ENCODE measurements at places on chromosomes 6 and 20. TPM values are rescaled to one million over a fixed set of nuclear protein-coding genes. Genes with fewer than 3 reads are reported as not detected.

The SLC22A23 gene
- 7.8 TPM for total RNA-seq

The ALDH5A1 gene
- total RNA-seq: 1.6 TPM

The ZFP64 gene
- 21.9 TPM for total RNA-seq

The VSX1 gene
- total RNA-seq: not detected

The SLC13A3 gene
- total RNA-seq: 4.2 TPM

The BFSP1 gene
- 3.5 TPM for total RNA-seq

The WFDC10B gene
- not detected for total RNA-seq

The CCR6 gene
- not detected for total RNA-seq

- no peak for DNase-seq
Observed at GRCh38 chr20:18808712-18809111, 4.9 kb upstream of the SCP2D1 start.

DNA sequence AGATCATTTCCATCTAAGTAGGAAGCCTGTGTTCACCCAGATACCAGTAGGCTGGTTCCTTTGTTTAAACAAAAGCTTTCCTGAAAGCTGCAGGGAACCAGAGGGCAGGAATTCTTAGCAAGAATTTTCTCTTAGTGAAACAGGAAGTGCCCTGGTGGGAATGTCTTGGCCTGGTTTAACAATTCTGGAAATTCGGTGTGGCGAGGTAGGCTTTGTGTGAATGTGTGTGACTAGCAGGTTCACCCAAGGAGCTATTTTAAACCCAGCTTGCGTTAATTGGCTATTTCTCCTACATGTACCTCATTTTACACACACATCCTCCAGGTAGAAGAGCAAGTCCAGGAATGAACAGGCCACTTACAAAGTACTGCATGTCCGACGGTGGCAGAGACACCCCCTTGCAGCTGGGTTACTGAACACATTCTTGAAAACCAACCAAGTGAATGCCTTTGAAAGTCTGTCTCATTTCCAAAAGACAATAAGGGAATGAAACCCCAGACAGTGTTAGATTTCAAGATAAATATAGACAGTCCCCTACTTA lies 64.6 kb downstream of the GFOD1 start:
- DNase-seq: no peak

DNA sequence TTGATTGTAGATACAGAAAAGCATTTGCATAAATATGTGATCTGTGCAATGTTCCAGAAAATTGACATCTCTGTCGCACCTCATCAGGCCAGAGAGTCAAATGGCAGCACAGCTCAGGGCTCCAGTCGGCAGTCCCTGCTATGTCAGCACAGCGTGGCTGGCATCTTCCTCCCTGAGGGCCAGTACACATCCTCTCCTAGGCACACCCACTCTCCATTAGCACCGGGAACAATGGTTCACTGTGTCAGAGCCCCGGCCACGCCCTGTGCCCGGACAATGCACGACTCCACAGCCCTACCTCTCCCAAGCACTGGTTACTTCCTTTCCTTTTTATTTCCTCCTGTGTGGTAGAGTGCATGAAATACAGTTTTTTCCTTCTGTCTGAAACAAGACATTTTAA lies 114.9 kb downstream of the FOXC1 start:
- no peak for DNase-seq

DNA sequence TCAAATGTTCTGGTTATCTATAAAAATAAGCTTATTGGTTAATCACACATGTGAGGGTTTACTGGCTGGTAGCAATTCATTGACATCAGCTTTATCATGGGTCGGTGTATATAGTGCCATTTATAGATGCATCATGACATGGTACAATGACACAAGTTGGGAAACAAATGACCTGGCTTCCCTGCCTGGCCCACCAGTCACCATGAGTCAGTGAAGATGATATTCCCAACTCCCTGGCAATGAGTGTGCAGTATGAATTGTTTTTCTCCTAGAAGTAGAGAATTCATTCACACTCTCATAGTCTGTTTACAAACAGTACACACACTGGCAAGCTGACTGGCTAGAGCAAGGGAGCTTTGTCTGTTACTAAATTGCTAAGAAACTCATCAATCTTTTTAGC lies 37.2 kb upstream of the CALHM6 start:
- DNase-seq: peak; percentile 37

- no peak for DNase-seq
Observed at GRCh38 chr6:169230946-169231789, 22.5 kb downstream of the THBS2 start.

GRCh38 chr6:15089569-15090144 lies 156.2 kb upstream of the JARID2 start:
- DNase-seq: no peak

DNA sequence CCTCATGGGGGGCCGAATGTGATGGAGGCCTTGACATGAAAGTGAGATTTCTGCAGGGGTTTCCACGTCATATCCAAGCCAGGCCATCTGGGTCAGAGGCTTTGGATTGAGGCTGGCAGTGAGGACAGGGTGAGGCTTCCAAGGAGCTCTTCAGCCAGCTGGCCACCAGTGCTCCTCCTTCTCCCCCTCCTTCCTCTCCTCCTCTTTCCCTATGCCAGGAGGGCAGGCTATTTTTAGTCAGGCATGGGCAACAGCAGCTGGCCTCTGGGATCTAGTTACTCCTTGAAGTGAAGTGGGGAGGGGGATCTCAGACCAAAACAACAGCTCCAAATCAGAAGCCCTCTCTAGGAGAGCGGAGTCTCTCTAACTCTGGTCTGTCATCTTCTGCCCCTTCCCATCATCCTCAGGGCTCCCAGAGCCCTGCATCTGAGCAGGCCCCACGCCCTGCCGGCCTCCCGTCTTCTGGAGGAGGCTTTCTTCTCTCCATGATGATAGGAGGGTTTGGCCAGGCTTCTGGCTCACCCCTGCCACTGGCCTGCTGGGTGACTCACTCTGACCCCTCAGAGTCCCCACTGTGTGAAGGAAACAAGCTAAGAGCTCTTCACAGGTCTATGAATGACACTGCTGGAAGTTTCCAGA lies 612 bp downstream of the TNNC2 start:
- peak; percentile 37 for DNase-seq

GRCh38 chr6:31309641-31310040 lies 37.7 kb upstream of the HLA-C start:
- no peak for DNase-seq

GRCh38 chr6:134593442-134593841 lies 275.5 kb upstream of the SGK1 start:
- no peak for DNase-seq

DNA sequence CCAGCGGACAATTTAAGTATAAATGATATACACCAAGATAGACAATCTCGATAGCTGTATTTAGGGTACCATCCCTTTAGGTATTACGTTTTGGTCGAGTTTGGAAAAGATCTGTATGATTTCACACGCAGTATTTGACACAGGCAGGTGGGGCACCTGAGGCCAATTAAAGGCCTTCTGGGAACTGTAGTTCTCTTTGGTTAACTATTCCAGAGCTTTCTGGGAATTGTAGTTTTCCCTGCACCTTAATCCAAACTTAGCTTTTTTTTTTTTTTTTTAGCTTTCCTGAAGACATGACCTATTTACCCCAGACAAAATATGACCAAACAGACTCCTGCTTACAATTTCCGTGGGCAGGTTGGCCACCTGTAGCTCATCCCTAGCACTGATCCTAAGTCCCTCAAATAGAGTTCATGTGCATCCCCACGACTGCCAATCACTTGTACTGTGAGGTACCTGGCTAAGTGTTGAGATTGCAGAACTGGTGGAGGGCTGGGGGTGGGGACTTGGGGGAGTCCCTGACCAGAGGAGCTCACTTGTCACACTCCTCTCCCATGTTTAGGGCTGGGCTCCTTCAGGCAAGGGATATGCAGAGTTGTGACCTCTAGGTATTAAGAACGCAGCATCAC lies 999 bp upstream of the EHMT2 start:
- peak; percentile 56 for DNase-seq

- DNase-seq: peak; percentile 59
Observed at GRCh38 chr6:118678866-118679265, 27.5 kb upstream of the CEP85L start.

DNA sequence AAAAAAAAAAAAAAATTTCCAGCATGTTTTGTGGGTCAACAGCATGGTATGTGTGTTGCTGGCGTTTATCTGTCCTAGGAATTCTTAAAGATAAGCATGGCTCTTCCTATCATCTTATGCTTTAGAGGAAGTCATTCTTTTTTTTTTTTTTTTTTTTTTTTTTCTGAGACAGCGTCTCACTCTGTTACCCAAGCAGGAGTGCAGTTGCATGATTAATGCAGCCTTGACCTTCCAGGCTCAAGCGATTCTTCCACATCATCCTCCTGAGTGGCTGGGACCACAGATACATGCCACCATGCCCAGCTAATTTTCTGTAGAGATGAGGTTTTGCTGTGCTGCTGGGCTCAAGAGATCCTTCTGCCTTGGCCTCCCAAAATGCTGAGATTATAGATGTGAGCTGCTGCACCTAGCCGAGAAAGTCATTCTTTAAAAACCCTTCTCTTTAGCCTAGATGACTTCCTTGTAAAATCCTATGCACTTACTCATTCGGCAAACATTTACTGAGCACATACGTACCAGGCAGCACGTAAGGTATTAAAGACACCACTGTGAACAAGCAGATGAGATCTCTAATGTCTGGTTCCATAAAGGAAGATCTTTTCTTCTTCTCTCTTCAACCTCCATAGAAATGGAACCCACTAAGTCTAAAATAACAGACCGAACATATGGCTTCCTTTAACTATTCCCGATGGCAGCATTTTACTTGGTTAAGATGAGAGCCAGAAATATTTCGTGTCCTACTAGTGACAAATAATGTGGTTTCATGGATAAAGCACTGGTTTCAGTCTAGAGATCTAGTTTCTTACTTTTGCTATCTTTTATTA lies 122.4 kb downstream of the RIN2 start:
- peak; percentile 69 for DNase-seq

GRCh38 chr6:138084904-138085838 lies 22.0 kb downstream of the PERP start:
- DNase-seq: no peak

GRCh38 chr20:8522168-8522567 lies 390.1 kb downstream of the PLCB1 start:
- no peak for DNase-seq

GRCh38 chr20:19909725-19910124 lies 107.4 kb upstream of the NAA20 start:
- peak; percentile 30 for DNase-seq

DNA sequence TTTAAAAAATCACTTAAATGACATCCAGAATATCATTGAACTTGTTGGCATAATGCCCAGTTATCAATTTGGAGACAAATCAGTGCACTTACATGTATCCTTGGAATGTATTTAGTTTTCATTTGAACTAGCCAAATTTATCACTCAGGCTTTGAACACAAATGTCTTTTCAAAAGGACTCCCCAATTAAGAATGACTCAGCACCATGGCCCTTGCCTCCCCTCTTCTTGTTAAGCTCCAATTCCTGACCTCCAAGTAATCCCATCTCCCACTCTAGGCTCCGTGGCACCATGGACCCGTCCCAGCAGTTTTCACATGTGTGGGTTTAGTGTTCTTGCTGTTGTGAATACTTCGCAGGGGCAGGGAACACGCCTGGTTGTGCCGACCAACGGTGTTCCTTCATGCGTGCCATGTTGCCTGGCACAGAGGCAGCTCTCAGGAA lies 2.7 kb downstream of the AKAP12 start:
- DNase-seq: peak; percentile 47

GRCh38 chr6:53734473-53735299 lies 60.1 kb upstream of the LRRC1 start:
- DNase-seq: peak; percentile 16

DNA sequence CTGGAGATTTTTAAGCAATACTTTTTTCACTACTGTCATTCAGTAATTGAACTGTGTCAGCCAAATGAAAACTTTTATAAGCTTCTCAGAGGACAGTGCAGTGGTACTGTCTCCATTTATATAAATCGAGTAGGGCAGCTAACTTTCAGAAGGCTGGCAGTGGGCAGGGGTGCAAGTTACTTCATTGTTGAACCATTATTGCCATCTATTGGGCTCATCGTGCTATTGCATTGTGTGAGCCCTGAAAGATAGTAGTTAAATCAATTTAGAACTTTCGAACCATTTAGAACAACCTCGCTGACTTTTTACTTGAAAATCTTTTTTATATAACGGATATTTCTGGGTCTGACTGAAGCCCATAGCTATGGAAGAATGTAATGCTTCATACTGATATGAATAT lies 347.8 kb upstream of the PLCB4 start:
- DNase-seq: peak; percentile 81

- peak; percentile 35 for DNase-seq
Observed at GRCh38 chr6:137136065-137136464, 37.4 kb downstream of the IL22RA2 start.

Data from fibroblast of the aortic adventitia (primary cell).